Pons (tissue), 1 donor: ENCODE measurements at places on chromosomes 7 and 10.

DNA sequence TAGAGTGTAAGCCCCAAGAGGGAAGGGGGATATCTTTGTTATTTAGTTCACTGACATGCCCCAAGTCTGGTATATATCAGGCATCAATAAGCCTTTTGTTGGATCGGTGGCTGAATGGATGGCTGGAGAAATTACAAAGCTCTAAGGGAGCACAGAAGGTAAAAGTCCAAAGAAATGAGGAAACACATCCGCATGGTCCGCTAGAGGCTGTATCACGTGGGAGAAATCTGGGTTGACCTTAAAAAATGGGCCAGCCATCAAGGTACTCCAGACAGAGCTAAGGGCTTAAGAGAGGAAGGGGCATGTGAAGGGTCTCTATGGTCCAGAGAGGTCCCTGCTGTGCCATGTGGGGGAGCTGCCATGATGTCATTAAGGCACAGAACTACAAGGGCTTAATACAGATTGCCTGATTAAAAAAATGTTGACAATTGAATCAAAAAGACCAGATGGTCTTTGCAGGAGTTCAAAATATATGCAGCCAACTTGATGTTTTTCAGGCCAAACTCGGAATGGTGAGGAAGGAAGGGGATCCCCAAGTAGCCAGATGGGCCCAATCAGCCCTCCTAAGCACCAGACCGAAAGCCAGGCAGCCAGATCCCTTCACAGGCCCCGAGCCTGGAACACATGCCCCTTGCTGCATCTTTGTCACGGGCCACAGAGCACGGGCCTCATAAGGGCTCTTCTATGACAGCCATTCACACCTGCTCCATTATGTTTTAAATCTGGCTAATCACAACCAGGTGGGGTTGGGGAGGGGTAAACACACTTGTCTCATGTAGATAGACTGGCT lies 31.9 kb downstream of the SCRN1 start:
- no peak for DNase-seq

DNA sequence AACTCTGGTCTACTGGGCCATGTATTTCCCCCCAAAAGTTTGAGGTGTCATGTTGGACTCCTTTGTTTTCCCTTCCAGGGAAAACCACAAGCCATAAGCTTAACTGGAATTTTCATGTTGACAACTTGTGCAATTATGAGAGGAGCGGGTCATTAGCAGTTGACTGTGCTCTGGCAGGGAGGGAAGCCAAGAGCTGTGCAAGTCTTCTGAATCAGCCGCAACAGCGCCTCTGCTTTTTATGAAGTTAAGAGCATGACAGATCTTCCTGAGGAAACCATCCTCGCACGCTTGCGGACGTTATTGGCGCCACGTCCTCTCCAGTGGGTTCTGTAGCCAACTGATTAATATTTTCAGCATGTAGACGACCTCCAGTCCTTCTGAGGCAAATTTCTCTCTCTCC lies 148.7 kb upstream of the MKI67 start:
- DNase-seq: peak; percentile 6

DNA sequence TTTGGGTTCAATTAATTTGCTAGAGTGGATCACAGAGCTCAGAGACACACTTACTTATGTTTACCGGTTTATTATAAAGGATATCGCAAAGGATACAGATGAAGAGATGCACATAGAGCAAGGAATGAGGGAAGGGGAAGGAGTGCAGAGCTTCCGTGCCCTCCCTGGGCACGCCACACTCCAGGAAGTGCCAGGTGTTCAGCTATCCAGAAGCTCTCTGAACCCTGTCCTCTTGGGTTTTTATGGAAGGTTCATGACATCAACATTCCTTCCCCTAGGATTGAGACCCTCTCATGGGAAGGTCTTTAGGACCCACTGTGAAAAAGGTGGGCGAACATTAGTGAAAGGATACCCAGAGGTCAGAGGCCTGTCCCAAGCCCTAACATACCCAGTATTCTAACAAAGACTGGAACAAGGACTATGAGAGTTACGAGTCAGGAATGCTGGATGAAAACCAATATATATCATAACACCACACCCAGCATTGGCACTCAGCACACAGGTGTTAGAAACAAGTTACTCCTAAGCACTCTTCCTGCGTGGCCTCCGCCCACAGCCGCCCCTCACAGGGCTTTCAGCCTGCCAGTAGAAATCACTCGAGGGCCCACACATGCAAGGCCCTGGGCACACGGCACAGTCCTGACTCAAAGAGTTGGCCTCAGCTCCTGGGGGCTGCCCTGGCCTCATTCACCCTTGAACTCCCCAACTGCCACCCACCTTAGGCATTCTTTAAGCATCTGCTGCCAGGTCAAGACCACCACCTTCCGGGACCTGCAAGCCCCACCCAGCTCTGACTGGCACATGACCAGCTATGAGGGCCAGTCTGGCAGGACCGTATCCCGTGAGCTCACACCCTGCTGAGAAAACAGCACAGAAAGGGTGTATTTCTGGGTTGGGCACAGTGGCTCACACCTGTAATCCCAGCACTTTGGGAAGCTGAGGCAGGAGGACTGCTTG lies 5.6 kb upstream of the AIFM2 start:
- no peak for DNase-seq

DNA sequence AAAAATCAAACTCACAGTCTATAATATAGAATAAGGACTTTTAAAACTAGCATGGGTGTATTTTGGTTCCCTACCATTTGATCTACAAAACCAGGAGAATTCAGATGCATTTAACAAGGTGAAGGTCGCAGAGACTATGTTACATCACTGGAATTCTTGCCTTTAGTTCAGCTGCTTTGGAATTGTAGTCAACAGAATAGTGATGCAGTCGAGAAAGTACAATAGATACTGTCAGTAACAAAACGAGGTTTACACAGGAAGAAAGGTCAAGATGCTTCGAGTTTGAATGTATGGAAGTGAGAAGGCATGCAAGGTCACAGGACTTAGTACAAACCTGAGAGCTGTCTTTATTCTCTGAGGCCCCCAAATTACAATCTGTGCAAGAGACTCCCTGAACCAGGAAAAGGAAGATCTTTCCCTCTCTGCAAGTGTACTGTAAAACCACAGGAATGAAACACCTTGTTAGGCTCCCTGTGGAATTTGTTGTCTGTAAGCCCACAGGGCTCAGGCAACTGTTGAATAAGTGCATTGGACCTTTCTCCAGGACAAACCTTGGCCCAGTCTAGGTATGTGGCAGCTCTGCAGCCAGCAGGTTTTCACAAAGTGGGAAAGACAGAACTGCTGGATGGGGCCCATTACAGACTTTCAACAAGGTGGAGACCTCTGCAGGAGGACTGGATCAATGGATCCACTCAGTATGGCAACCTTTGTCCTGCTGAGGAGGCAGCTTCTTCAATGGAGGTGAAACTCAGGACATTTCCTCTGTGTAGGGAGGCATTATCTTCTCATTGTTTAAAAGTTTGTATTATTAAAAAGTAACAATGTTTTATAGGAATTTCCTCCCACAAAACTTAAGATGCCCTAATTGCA lies 101.1 kb upstream of the GSDME start:
- DNase-seq: no peak

DNA sequence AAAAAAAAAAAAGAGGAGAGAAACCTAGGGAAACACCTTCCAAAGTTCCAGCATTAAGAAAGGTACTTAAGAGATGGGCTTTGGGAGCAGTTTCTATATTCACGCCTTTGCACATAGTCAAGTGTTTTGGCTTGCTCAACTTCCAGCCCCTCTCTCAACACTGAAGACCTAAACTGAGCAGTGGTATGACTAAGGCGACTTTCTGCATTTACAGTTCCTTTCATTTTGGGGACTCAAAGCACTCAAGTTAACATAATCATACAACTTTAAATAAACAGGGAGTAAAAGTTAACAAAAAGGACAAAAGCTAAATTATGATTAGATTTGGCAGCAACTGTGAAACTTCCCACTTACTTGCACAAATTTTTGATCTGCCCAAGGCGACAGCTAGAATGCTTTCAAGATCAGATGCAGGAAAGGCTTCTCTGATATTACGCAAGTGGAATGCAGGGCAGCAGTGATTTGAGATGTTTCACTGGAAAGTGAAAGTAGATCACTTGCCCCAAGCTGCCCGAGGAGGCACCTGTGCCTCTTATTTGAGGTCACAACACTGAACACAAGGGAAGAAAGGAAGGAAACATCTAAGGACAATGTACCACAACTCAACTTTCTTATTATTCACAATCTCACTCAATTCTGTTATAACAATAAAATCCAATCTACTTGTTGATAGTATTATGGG lies 199.5 kb downstream of the SKAP2 start:
- DNase-seq: peak; percentile 56

- DNase-seq: no peak
These were observed 880.0 kb upstream of the LRRTM3 start for GRCh38 chr10:66045859-66046258.

GRCh38 chr10:95988702-95989101 lies 54.7 kb upstream of the CCNJ start:
- no peak for DNase-seq
